Inflammatory macrophage (primary cell): ENCODE measurements at places on chromosomes 3 and 15.

- DNase-seq: no peak
Measured at GRCh38 chr15:73978896-73979295, 13.2 kb downstream of the STOML1 start.

- DNase-seq: no peak
Measured at GRCh38 chr3:76442374-76442915, 597.5 kb upstream of the ROBO2 start.

- no peak for DNase-seq
Measured at GRCh38 chr15:51163843-51164242, 69.1 kb upstream of the TNFAIP8L3 start.

DNA sequence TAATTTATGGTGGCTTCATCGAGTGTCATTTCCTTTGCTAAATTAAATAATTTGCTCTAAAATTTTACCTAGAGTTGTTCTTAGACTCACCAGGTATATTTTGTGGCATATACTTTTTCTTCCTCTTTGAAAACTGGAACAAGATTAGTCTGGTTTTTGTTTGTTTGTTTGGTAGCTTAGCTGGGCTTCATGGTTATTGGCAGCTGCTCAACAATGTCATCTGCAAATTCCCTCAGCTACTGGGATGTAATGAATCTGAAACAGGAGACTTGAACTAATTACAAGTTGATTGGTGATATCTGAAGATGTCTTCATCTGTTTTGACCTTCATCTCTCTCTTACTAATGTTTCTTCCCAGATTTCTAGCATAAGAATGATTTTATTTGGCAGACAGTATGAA lies 270.5 kb upstream of the P2RY1 start:
- DNase-seq: no peak

DNA sequence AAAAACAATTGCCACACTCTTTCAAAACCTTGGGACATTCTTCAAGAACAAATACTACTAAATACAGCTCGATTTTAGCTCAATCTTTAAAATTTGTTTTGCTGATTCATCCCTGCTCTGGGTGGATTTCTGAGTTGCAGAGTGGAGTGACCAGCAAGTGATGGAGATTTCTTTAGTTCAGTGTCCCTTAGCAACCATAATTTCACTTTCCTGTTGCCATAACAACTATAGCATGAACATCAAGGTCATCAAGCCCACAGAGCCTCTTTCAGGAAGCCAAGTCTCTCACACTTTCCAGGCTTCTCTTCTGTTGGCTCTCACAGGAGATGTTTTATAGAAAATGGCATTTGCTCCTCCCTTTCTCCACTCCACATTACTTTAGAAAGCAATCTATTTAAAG lies 597.2 kb upstream of the ADAMTS9 start:
- DNase-seq: no peak

- no peak for DNase-seq
Measured at GRCh38 chr3:11583638-11584046, 60.1 kb downstream of the VGLL4 start.
